H7 (cell line): ENCODE measurements at places on chromosomes 1 and 21.

GRCh38 chr1:92762355-92762754 is 22.6 kb downstream of the EVI5 start:
- DNase-seq, result no peak

DNA sequence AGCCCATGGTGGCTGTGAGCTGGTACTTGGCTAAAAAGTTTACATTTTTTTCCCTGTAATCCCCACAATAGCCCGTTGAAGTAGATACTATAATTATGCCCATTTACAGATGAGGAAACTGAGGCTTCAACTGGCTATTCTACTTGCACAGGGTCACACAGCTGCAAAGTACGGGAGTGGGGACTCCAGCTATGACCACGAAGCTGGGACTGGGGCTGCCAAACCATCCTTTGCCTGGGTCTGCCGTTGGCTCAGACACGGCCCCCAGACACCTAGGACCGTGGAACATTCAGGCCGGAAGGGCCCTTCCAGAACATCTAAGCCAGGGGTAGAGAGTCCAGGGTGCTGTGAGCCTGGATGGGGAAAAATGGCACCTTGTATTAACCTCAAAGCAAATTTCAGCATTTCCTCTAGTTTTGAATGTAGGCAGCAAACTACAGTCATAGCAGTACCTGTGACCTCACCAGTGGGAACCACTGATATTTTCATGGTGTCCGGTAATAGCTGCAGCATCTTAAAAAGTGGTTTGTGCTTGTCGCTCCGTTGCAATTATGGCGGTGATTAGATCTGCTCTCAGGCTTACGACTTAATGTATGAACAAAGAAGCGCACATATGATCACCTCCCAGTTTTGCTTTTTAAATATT is 4.3 kb downstream of the TP73 start:
- DNase-seq, result no peak

- no peak for DNase-seq
Measured at GRCh38 chr1:41683681-41684500, 199.4 kb upstream of the EDN2 start.

DNA sequence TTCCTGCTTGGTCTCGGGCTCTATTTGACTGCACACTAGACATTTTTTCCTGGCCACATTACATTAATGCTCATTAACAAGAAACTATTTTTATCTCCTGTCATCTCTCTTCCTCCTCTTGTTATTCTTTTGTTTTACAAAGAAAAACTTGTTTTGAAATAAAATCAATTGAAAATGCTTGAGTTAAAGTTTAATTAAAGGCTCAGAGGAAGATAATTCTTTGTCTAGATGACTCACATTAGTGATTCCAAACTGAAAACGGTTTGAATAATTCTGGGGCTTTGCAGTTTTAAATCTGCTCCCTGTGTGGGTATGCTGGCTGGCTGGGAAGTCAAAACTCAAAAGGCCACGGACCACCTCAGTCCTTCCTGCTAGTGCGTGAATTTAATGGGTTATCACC is 29.6 kb downstream of the RGS5 start:
- DNase-seq, result no peak
